Activated CD4-positive, alpha-beta memory T cell treated with anti-CD3 and anti-CD28 coated beads, Interleukin-2, amount 10 ng/mL, durations not matched to agents 7 days and 5 days (primary cell): ENCODE measurements at places on chromosomes 4 and X.

DNA sequence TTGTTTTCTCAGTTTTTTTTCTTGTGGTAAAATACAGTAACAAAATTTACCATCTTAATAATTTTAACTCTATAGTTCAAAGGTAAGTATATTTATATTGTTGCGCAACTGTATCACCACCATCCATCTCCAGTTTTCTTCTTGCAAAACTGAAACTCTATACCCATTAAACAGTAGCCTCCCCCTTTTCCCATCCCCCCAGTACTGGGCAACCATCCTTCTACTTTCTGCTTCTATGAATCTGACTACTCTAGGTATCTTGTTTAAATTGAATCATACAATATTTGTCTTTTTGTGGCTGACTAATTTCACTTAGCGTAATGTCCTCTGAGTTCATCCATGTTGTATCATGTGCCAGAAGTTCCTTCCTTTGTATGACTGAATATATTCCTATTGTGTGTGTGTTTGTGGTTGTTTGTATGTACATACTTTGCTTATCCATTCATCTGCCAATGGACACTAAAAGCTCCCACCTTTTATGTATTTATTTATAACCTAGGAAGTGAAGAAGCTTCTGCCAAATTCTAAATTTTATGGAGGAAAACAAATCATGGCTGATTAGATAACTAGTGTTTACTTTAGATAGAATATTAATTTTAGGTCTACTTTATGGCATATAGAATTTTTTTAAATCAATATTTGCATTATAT lies 10.0 kb downstream of the ABHD18 start:
- DNase-seq, result no peak

DNA sequence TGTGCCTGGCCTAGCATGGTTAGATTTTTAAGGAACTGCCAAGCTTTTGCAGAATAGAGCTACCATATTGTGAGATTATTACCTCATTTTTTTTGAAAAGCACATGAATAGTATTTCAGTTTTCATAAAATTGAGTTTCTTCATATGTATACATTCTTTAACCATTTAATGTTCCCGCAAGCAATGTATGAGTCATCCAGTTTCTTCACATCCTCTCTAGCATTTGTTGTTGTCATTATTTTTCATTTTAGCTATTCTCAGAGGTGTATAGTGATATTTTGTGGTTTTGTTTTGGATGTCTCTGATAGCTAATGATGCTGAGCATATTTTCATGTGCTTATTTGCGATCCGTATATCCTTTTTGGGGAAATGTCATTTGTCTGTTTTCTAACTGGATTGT lies 74.9 kb downstream of the GLUD2 start:
- DNase-seq, result no peak

DNA sequence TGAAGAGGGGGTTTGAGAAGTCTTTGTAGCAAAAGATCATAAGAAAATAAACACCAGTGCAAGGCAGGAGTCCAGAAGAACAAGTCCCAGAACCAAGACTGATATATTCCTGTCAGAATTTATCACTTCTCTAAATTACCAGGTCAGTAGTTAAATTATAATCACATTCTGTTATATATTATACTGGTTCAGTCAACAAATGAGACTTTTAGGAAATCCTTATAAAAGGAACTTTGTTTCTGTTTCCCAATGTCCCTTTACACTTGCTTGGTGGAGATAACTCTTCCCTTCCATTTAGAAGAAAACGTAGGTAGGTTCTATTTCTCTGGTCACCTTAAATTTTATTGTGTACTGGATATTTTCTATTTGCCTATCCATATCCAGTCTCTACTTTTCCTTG lies 21.1 kb downstream of the GBA3 start:
- no peak for DNase-seq

GRCh38 chr4:159455675-159456237 lies 352.9 kb downstream of the RAPGEF2 start:
- no peak for DNase-seq

GRCh38 chr4:10085828-10086505 lies 30.6 kb downstream of the WDR1 start:
- no peak for DNase-seq

DNA sequence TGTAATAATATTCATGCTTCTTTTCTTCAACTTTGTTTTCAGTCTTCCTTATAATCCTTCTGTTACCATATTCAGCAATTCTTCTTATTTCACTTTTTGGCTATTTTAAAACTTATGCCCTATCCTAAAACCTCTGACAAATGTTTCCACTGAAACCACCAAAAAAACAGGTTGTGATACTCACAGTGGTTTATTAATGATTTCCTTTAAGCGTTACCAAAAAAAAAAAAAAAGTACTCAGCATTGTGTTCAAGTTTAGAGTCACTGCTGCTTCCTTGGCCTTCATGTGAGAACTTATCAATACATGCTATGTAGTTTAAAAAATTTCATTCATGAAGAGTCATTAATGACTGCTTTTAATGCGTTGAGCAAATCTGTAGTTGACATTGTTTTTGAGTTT lies 35.4 kb upstream of the UGT2A3 start:
- no peak for DNase-seq

- DNase-seq, result no peak
These were observed 211.5 kb upstream of the NR3C2 start for GRCh38 chr4:148653681-148654080.

DNA sequence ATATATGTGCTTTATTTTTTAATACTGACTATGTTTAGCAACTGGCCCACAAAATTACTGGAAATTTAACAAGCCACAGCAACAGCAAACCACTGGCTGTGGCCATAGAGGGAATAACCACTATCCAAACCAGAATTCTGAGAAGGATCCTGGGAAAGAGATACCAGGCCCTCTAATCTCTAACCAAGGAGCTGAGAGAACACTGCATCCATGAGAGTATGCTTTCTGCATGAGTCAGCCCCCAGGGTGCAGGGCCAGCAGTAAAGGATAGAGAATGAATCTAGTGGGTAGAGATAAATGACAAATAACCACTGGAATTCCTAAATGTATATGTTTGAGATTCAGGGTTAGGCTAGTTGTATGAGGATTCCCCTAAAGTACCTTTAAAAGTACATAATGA lies 221.8 kb downstream of the KIT start:
- DNase-seq, result no peak

DNA sequence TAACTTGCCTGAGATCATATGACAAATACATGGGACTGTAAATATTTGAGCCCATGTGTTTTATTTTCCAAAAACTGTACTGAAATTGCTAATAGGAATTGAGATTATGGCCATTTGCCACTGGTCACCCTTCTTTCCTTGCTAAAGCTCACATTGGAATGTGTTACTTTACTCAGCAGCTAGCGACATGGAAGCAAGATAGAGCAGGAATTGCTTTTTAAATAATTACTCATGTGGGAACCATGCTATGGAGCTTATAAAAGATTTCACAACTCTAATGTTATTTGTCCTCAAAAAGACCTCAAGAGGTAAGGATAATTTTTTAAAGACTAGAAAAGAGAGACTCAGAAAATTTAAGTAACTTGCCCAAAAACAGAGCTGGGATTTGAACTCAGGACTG lies 48.8 kb upstream of the AFAP1 start:
- no peak for DNase-seq

GRCh38 chrX:115616943-115617563 lies 56.1 kb downstream of the PLS3 start:
- peak; percentile 13 for DNase-seq

DNA sequence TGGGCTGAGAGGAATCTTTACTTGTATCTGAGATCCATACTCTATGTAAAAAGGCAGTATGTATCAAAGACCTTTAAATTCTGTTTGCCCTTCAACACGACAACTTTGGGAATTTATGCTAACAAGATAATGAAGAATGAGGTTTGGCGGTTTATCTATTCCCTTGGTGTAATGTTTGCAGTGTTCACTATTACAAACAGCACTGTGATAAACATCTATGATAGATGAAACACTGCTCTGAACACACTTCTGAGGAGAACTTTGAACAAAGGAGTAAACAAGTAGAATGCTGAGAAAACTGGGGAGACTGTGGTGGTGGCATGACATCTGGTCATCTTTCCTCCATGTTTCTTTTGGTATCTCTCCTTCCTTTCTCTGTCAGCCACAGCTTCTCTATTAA lies 126.9 kb downstream of the PDE5A start:
- no peak for DNase-seq

DNA sequence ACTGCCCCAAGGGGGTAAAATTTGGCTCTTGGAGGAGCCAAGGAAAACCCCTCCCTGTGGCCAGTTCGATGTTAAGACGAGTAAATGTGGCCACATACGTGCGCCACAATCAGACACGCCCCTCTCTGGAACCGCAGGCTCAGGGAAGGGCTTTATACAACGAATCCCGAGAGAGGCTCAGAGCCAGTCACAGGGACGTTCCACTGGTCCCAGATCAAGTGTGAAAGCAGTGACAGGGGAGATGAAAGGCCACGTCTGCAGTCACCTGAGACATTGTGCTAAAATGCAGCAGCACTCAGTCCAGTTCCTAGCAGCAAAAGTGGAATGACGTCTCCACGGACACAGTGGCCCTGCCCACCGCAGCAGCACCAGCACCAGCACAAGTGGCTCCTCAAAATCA lies 68.0 kb downstream of the ACOX3 start:
- no peak for DNase-seq

DNA sequence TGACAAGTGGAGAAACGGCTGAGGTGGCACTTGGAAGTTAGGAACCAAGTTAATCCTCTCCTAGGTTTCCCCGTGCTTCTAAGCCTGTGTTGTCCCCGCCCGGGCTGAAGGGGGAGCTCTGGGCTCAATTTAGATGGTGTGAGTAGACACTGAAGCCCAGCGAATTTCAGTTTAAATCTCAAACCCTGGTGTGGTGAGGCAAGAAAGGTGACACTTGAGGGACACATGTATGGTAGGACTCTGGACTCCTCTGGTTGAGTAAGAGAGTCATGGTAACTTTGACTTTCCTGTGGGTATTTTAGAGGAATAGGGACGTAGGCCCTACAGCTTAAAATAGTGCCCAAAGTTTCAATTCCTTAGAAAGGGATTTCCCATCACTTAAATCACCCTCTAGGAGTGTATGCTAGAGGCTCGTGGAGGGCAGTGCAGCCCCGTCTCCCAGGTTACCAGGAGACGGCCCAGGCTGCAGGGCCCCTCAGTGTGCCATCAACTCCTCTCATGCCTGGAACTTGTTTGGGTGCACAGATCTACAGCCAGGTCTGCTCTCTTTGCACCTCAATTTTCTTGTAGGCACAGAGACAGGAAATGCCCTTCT lies 24.0 kb downstream of the HAND2 start:
- peak; percentile 60 for DNase-seq

GRCh38 chr4:122827258-122827878 lies 737 bp downstream of the FGF2 start:
- peak; percentile 30 for DNase-seq

DNA sequence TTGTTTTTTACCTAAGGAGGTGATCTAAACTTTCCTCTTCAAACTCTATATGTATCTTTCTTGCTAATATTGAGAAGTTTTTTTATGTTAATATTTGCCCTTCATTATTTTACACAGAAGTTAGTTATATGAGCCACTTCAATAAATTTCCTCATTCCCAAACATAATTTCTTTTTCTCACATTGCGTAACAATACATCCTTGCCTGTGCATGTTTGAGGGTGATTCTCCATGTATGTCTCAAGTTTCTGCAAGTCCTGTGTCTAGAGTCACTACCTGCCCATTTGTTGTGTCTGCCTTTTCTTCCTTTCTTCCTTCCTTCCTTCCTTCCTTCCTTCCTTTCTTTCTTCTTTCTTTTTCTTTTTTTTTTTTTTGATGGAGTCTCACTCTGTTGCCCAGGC lies 2057.9 kb downstream of the PCDH7 start:
- no peak for DNase-seq

- DNase-seq, result no peak
These were observed 103.3 kb downstream of the TMEM144 start for GRCh38 chr4:158313566-158313965.

DNA sequence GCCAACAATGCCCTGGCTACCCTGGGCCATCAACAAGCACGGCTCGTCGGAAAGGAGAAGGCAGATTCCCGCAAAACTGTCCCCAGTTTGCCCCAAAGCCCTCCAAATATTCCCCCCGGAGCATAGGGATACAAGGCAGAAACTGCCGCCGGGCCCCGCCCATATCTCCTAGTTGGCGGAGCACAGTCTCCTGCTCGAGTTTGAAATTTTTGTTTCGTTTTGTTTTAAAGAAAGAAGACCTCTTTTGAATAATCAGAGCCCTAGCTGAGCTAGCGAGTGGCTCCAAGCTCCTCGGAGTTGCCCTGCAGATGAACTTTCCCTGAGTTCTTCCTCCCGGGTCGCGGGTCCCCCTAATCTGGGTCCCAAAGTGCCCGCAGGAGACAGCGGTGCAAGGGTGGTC lies 138.1 kb upstream of the ZIC3 start:
- DNase-seq, result no peak

GRCh38 chr4:154491341-154492271 lies at the start of gene DCHS2:
Gene DCHS2 (minus strand): TSS chr4:154491799. CDS start chr4:154491355, 444 bp downstream.
- DNase-seq, result no peak

- DNase-seq, result no peak
These were observed 12.1 kb upstream of the TAPT1 start for GRCh38 chr4:16238327-16238726.

- DNase-seq, result no peak
These were observed 409.8 kb downstream of the STIM2 start for GRCh38 chr4:27270435-27270834.

DNA sequence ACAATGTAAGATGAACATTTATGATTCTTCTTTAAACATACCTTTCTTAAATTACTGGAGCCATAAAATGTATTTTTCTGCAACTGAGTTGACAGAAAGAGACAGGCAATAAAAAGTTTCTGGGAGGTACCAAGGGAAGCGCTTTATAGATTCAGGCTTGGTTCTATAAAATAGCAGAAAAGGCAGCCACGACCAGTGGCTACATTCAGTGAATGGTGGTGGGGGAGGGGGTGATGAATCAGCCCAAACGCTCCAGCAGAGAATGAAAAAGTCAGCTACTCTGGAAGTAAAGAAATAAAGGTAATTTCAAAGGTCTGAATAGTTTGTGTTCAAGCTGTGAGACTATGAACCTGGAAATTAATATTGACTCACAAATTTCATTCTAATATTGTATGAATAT lies 456.1 kb downstream of the KCTD8 start:
- DNase-seq, result no peak

- no peak for DNase-seq
These were observed 248.2 kb downstream of the PARM1 start for GRCh38 chr4:75180790-75181776.

DNA sequence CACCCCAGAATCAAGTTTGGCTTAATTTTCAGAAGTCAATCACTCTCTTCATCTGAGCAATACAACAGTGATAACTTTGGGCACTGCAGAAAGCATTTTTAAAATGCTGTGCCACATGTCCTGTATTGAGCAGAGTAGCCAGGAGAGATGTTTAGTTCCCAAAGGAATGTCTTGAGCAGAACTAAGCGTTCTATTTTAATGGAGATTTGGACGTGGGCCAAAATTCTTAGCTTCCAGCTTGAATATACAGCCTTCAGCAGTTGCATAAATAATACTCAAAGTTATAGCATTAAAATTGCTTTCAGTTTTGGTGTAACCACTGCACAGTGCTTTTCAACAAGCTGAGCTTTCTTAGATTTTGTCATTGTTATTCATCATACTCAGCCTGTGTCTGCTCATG lies 679.2 kb downstream of the NLGN4X start:
- no peak for DNase-seq

DNA sequence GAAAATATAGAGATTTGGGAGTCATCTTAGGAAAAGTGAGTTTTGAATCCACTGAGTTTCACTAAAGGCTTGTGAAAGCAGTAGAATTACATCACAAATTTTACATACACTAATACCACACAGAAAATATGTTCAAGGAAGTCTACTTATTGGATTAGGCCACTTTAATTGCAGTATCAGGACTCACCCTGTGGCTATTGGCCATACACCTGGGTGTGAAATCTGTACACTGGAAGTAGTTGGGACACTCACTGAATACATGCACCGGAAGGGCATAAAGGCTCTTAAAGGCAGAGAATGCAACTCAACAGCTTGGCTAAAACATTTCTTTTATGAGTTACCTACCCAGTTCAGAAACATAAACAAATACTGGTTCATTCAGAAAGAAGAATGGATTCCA lies 19.8 kb downstream of the MAOB start:
- DNase-seq, result no peak
